ENCODE measurements at places on chromosomes 1 and 21.

DNA sequence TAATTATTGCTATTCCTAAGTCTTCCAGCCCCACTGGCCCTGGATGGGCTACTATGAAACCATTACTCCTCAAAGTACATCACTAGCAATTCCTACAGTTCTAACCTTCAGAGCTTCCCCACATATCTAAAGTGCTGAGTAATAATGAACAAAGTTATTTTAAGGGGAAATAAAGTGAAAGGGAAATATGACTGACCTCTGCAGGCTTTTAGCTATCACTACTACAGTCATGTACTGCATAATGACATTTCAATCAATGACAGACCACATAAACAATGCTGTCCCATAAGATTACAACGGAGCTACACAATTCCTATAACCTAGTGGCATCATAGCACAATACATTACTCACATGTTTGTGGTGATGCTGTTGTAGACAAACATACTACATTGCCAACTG, 32.5 kb upstream of the ASPM start:
- DNase-seq = no peak

GRCh38 chr21:32112195-32112594, 166.7 kb downstream of the MIS18A start:
- DNase-seq = no peak

DNA sequence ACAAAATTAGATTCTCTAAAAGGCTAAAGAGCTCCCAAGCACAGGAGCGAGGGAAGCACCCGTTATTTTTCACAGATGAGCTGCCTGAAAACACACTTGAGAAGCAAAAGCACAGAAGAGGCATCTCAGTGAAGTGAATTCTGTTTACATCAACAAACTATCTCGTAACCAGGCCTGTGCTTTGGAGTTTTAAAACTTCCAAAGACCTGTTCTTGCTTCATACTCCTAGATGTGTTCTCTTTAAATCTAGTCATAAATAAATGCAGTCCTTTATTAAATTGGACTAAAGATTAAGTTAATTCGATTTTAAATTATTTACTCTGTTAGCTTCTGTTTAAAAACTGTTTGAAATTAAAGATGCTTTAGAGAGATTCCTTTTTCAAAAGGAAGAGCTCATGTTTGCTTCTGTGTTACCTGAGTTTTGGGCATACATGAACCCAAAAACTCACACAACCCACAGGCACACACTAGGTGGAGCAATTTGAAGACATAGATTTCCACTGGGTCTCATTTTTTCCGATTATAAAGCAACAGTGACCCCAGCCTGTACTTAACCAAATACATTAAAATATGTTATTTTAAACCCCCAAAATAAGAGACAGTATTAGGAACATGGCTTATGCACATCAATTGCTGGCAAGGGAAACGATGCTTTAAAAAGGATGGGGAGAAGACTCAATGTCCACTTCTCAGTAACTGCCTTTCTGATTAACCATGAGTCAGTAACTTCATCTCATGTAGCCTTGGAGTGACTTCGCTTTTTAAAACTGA, 648.2 kb downstream of the SMYD3 start:
- DNase-seq = no peak

GRCh38 chr1:224267925-224268324, 62.0 kb downstream of the NVL start:
- no peak for DNase-seq

DNA sequence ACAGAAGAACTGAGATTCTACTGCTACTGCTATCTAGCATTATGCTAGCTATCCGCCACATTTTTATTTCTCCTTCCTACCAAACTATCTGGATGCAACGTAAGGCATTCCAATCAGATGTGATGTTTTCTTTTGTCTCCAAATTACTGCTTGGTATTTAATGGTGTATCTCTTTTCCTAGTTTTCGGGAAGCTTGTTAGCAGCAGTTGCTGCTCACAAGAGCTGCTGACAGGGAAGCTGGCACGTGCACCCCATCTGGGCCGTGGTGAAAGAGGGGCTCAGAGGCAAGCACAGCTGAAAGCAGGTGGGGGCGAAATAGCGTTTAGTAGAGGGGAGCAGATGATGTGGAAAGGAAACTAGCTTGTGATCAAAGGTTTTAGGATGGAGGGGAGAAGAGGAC, 57.3 kb downstream of the JAK1 start:
- DNase-seq = no peak

DNA sequence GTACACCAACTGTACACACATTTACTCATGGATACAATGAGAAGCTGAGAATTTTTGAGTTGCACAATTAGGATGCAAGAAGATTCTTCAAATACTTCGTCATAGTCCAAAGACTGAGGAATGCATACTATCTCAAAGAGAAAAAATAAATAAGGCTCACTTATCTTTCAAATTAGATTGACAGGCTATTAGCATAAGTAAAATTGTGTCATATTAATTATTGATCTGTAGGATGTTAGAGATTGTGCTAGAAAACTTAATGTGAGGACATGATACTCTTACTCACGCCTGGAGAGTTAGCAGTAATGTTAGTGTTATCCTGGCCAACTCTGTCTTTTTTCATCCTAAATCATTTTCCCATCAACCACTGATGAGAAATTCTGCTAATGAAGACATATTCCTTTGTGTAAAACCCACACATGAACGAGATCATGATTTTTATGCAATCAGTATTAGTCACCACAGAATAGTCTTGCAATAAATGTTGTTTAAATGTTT, 659.0 kb downstream of the LTN1 start:
- DNase-seq = no peak

DNA sequence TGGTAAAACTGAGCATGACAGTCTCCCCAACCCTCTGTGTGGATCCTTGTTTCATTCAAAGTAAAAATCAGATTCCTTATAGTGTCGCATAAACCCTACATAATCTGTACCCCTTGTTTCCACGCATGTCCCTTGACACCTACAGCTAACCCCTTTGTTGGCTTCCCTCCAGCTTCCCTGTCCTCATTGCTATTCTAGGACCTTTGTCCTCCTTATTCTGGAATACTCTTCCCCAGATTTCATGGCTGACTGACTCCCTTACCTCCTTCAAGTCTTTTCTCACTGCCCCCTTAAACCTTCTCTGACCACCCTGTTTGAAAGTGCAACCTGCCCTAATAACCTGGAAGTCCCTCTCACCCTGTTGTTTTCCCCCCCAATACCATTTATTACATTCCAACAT, 4.0 kb downstream of the RNF11 start:
- DNase-seq = no peak

DNA sequence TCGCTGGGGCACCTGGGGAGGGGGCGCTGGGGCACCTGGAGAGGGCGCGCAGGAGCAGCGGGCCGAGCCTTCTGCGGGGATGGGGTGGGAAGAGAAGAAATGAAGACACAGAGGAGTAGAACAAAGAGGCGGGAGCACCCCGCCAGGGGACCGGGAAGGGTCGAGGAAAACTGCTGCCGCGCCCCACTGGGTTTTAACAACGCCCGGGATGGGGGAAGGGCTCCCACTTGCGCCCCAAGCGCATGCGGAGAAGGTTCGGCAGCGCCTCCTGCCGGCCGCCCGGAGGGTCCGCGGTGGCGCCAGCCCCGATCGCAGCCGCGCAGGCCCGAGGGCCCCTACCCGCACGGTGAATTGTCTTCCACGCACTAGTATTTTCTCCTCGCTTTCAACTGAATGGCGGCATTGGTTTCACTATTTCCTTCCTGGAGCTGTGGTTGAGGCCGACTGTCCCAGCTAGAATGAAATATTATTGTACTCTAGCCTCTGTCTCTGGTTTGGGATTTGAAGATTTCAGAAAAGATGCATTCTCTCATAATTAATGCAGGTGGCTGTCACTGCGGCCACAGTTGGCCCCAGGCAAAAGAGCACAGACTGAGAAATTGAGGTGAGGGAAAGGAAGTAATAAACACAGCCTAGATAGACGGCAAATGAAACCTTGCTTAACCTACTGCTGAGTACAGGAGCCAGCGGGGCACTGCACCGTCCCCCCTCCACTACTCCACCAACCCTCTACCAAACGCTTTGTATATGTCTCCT, 57.3 kb downstream of the MAB21L3 start:
- peak; percentile 73 for DNase-seq

- DNase-seq = no peak
Observed at GRCh38 chr1:168499688-168500049, 44.1 kb downstream of the XCL2 start.

DNA sequence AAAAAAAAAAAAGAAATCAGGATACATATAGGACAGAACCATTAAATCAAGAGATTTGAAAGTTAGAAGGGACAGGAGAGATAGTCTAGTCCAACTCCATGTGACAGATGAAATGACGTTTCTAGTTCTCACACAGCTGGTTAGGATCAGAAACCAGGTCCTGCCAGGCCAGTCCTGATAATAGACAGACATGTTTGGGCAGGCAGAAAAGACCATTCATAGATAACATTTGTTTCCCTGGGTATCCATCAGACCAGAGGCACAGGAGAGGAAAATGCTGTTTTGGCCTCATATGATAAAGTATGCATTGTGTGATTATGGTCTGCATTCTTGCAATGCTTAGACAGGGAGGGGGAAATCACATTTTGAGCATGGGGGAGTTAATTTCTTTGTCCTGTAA, 29.3 kb downstream of the ZBTB8B start:
- no peak for DNase-seq

DNA sequence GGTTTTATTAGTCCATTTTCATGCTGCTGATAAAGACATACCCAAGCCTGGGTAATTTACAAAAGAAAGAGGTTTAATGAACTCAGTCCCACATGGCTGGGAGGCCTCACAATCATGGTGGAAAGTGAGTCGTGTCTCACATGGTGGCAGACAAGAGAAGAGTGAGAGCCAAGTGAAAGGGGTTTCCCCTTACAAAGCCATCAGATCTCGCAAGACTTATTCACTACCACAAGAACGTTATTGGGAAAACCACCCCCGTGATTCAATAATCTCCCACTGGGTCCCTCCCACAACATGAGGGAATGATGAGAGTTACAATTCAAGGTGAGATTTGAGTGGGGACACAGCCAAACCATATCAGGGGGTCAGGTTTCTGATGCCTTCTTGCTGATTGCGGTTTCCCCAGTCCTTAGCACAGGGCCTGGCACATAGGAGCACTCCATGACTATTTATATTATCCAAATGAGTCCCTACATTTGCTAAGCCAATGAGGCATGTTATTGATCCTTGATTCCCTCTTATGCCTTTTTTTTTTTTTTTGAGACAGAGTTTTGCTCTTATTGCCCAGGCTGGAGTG, 35.3 kb upstream of the PAXBP1 start:
- DNase-seq = peak; percentile 21
